ENCODE measurements at places on chromosomes 4 and X. TPM values are rescaled to one million over a fixed set of nuclear protein-coding genes. Genes with fewer than 3 reads are reported as not detected.

GRCh38 chr4:172651961-172652360, 516.6 kb upstream of the GALNT7 start:
- no peak for ATAC-seq

- no peak for ATAC-seq
Measured at GRCh38 chr4:80014531-80014930, 58.5 kb downstream of the ANTXR2 start.

DNA sequence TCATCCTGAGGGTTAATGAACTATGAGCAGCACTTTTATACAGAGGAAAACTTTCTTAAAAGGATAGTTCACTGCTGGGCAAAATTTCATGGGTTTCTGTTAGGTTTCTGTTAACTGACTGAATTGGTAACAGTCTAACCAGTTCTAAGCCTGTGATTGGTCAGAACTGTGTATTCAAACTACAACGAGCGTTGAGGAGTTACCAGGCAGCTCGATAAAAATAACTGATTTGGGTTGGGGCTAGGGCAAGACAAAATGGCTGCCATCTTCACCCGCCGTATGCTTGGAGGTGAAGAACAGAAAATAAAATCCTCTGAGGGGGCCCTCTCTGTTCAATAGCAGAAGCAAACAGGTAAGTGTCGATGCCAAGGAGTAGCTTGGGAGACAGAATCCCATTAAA, 22.0 kb downstream of the FAM133A start:
- no peak for ATAC-seq

DNA sequence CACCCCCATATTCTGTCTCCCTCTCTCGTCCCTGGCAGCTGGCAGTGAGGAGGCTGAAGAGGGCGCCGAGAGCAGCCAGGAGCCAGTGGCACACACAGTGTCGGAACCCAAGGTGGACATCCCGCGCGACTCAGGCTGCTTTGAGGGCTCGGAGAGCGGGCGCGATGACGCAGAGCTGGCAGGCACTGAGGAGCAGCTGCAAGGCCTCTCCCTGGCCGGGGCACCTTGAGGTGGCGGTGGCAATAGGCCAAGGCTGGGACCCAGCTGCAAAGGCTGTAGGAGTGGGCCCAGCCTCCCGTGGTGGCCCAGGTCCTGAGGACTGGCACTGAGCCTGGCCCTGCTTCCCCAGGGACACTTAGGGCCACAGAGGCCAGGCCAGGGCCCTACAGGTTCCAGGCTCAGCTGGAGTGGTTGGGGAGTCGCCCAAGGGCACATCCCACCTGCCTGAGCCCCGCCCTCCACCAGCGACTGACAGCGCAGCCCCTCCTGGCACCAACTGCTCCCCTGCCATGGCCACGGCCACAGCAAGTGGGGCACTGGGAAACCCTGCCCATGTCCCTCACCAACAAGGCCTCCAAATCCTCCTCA, 13.9 kb downstream of the SASH3 start:
- ATAC-seq = no peak

The TGIF2LX gene
- not detected for total RNA-seq

The SMIM10L2A gene
- total RNA-seq = 1.5 TPM

The KLHL4 gene
- 1.7 TPM for total RNA-seq

GRCh38 chr4:149164282-149164681, 651.4 kb downstream of the IQCM start:
- no peak for ATAC-seq

GRCh38 chrX:46838486-46838870, 1.6 kb downstream of the RP2 start:
- ATAC-seq = no peak

All from gastroesophageal sphincter (tissue), 4 donors.